ENCODE measurements at places on chromosomes 3 and 15.

GRCh38 chr15:64237677-64238076, 74.9 kb upstream of the PPIB start:
- no peak for DNase-seq

GRCh38 chr15:41004490-41004889, 51.2 kb downstream of the CHAC1 start:
- DNase-seq = no peak

- DNase-seq = no peak
Measured at GRCh38 chr3:73883497-73883896, 258.8 kb upstream of the PDZRN3 start.

DNA sequence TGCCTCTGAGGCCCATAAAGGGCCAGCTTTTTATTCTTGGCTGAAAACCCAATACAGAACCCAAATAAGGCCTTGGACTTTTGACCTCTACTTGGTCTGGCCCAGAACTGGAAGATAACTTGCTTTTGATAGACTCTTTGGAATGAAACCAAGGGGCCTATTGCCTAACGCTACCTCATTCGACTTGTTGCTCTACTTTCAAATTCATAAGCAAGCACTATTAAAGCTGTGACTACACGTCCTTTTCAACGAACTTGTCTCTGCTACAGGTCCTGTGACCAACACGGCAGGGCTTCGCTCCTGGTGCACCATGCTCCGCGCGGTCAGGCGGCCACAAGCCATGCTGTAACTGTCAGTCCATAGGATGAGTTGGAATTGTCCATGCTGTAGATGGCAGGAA, 385.4 kb downstream of the MFSD1 start:
- DNase-seq = no peak

DNA sequence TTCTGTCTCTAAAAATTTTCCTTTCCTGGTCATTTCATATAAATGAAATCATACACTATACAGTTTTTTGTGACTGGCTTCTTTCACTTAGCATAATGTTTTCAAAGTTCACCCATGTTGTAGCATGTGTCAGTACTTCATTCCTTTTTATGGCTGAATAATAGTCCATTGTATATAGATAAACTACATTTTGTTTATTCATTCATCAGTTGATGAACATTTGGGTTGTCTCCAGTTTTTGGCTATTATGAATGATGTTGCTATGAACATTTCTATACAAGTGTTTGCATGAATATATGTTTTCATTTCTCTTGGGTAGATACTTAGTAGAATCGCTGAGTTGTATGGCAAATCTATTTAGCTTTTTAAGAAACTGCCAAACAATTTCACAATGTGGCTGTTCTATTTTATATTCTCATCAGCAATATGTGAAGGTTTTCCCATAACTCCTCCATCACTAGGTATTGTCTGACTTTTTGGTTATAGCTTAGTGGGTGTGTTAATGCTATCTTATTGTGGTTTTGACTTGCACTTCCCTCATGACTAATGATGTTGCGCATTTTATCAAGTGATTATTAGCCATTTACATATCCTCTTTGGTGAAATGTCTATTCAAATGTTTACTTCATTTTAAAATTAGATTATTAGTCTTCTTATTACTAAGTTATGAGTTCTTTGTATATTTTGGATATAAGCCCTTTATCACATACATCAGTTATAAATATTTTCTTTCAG, 21.7 kb upstream of the AP4E1 start:
- DNase-seq = no peak

DNA sequence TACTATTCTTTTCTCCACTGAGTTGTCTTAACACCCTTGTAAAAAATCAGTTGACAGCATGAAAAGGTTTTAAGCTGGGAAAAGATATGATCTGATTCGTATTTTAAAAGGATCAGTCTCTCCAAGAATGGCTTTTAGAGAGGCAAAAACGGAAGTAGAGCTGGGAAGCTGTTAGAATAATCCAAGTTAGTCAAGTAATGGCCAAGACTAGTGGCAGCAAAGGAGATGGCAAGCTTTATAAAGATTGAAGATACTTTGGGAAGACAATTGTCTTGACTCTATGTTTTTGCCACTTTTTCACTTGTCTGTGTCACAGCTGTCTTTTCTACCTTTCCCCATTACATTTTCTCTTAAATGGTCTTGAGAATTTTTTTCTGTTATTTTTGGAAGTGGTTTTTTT, 243.5 kb upstream of the MANF start:
- no peak for DNase-seq

- DNase-seq = no peak
Measured at GRCh38 chr3:10380906-10381305, 60.0 kb upstream of the SEC13 start.

GRCh38 chr15:35697549-35698299, 151.8 kb upstream of the DPH6 start:
- DNase-seq = no peak

DNA sequence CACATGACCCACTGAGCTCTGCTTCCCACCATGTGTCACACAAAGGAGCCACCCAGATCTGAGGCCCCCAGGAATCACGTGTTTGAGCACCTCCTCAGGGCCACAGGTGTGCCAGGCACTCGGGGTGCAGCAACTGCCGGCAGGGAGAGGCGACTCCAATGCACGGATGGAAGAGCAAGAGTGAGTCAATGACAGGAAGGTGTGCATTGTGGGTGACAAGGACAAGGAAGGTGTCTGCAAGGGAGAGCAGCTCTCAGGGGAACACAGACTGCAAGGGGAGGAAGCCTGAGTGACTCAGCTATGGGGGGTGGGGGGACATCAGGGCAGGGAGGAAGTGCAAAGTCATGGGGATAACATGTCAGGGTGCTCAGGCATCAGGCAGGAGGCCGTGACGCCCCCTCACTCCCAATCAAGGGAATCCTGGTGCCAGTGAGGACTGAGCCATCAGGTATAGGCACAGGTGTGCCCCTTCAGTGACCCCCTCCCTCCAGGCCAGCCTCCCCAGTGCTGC, 67.4 kb downstream of the NUP210 start:
- peak; percentile 68 for DNase-seq

DNA sequence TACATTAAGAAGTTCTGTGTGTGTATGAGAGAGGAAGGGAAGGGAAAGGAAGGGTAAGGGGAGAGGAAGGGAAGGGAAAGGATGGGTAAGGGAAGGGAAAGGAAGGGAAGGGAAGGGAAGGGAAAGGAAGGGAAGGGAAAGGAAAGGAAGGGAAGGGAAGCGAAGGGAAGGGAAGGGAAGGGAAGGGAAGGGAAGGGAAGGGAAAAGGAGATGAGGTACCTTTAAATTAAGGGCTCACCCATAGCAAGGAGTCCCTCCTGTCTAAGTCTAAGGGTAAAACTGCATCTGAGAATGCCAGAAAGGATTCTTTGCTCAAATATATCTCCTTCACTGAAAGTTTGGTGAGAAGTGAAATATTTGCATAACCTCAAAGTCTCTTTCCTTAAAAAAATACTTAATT, 572.1 kb upstream of the ADAMTS9 start:
- DNase-seq = no peak

GRCh38 chr15:29542994-29543393, 273.4 kb upstream of the NSMCE3 start:
- DNase-seq = no peak

DNA sequence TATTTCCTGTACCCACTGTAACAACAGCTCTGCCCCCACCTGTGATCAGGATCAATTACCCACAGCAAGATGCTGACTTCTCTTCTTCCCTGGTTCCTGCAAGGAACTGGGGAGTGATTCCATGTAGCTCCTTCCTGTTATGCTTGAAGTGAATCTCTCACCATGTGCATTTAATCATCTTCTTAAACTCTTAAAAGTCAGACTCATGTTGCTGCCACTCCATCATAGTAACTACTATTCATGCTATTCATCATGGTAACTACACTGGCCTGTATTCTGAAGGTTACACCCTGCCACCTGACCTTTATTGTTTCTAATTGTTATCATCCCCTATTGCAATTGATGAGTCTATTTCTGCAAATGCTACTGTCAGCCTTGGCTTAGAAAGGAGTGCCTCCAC, 89.5 kb downstream of the SUCNR1 start:
- DNase-seq = no peak

- DNase-seq = no peak
Measured at GRCh38 chr3:114669614-114670013, 375.8 kb downstream of the TIGIT start.

DNA sequence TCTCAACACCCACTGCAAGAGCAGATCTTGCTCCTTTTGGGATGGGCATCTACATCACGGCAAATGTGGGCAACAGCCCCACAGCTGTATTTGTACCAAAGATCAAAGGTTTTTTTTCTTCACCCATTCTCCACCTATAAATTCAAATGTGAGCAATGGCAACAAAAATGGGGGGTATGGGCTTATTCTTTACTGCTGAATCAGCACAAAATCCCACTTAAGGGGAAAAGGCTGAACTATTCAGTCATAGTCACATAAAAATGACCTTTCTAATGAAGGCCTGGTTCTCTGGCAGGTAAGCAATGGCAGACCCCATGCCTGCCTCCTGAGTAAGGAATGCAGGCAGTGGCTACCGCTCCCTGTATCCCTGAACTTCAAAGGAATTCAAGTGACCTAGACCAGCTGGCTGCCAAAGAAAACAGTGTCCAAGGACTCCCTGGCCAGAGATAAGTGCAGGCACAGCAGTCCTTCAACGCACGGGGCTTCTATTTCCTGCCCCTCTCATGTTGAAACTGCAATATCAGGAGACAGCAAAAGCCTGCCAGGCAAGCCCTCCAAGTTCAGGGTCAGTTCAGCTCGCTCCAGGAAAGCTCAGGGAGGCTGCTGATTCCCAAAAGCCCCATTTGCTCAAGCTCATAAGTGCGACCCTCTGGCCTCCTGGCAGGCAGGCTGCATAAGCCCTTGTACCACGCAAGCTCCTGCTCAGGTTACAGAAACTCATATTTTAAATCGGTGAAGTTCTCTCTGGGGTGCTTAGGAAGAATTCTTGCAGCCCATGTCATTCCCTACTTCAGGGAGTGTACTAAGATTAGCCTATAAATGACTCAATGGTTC, 134.1 kb downstream of the PDZRN3 start:
- no peak for DNase-seq

DNA sequence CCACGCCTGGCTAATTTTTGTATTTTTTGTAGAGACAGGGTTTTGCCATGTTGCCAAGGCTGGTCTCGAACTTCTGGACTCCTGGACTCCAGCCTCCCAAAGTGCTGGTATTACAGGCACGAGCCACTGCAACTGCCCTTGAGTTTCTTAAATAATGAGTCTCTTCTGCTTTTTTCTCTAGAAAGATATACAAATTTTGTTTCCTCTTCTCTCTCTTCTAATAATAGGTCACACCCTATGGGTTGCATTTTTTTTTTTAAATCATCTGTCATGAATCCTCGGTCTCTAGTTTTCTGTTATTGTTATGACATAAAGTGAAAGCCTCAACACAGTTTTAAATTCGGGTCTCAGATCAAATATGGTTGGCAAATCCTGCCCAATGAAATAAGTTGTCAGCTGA, 111.2 kb downstream of the IL12A start:
- DNase-seq = no peak

DNA sequence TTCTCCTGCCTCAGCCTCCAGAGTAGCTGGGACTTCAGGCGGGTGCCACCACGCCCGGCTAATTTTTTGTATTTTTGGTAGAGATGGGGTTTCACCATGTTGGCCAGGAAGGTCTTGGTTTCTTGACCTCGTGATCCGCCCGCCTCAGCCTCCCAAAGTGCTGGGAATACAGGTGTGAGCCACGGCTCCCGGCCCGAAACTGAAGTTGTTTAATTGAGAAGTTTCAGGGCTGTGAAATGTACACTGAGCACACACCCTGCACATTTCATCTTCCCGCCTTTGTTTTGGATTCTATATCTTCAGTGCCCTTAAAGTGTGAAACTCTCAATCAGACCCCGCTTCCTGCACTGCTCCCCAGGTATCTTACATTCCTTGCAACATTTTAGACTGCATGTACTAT, 149.1 kb downstream of the FNDC3B start:
- no peak for DNase-seq

- DNase-seq = peak; percentile 55
Measured at GRCh38 chr3:138078901-138079344, 36.5 kb downstream of the DZIP1L start.
